ENCODE measurements at places on chromosomes 3 and 15. TPM values are rescaled to one million over a fixed set of nuclear protein-coding genes. Genes with fewer than 3 reads are reported as not detected.

Gene IGSF11
- 4.3 TPM for total RNA-seq

Gene PLA2G4F
- 0.22 TPM for total RNA-seq

Gene ERICH6
- not detected for total RNA-seq

Gene PCOLCE2
- 17.0 TPM for total RNA-seq

Gene ACTRT3
- 2.7 TPM for total RNA-seq

Gene FYCO1
- 9.1 TPM for total RNA-seq

Gene EID1
- total RNA-seq = 112 TPM

Gene THPO
- total RNA-seq = 0.52 TPM

Gene HRG
- not detected for total RNA-seq

Gene LTK
- total RNA-seq = 0.59 TPM

Gene NAALADL2
- total RNA-seq = 2.3 TPM

Gene AQR
- total RNA-seq = 48.8 TPM

Gene ITIH4
- total RNA-seq = 5.4 TPM

Gene TPRA1
- 19.2 TPM for total RNA-seq

Gene SIDT1
- total RNA-seq = not detected

Gene GABRR3
- not detected for total RNA-seq

Gene BFSP2
- total RNA-seq = not detected

Gene DCUN1D1
- 59.6 TPM for total RNA-seq

Gene FSIP1
- 0.73 TPM for total RNA-seq

Gene KCNAB1
- not detected for total RNA-seq

Gene CEP19
- total RNA-seq = 4.5 TPM

Gene PCLAF
- 41.4 TPM for total RNA-seq

Gene ANKRD34C
- total RNA-seq = not detected

Gene GNAT1
- not detected for total RNA-seq

Gene ARGFX
- not detected for total RNA-seq

Gene ANKUB1
- not detected for total RNA-seq

Gene C3orf22
- not detected for total RNA-seq

Gene B4GALT4
- 146 TPM for total RNA-seq

Gene DPPA2
- 3.1 TPM for total RNA-seq

Gene ANKRD63
- not detected for total RNA-seq

Gene KNG1
- not detected for total RNA-seq

Gene TLR9
- not detected for total RNA-seq

Gene LRRC3B
- 0.31 TPM for total RNA-seq

Gene CCDC39
- total RNA-seq = 0.25 TPM

Gene ARPP19
- 219 TPM for total RNA-seq

Gene NTRK3
- 0.86 TPM for total RNA-seq

Gene LRRN1
- total RNA-seq = 216 TPM

Gene MORF4L1
- total RNA-seq = 387 TPM

Gene LIPC
- not detected for total RNA-seq

Gene PLIN1
- total RNA-seq = 0.22 TPM

Gene CYP8B1
- total RNA-seq = not detected

Gene CPA3
- not detected for total RNA-seq

Gene PIGB
- 7.6 TPM for total RNA-seq

Gene GASK1A
- total RNA-seq = 4.6 TPM

Gene TNFSF10
- total RNA-seq = not detected

Gene MORC1
- not detected for total RNA-seq

Gene UBE2E1
- total RNA-seq = 119 TPM

Gene CNTN3
- 0.97 TPM for total RNA-seq

Gene FAM107A
- total RNA-seq = not detected

Gene CRBN
- 42.1 TPM for total RNA-seq

Gene NR2F2
- 1.6 TPM for total RNA-seq

Gene ISL2
- 0.51 TPM for total RNA-seq

Gene PLS1
- total RNA-seq = 11.3 TPM

Gene RPL15
- 2,107 TPM for total RNA-seq

Gene UNC13C
- 6.3 TPM for total RNA-seq
